Neural crest cell (in vitro differentiated cells): ENCODE measurements at places on chromosomes 16 and 17. TPM values are rescaled to one million over a fixed set of nuclear protein-coding genes. Genes with fewer than 3 reads are reported as not detected.

GRCh38 chr16:22264786-22265185 is 32.4 kb upstream of the POLR3E start:
- no peak for DNase-seq

- DNase-seq: no peak
Observed at GRCh38 chr17:40436636-40437035, 6.6 kb upstream of the IGFBP4 start.

GRCh38 chr17:29575511-29576213 is 7.2 kb downstream of the TP53I13 start:
- no peak for DNase-seq

DNA sequence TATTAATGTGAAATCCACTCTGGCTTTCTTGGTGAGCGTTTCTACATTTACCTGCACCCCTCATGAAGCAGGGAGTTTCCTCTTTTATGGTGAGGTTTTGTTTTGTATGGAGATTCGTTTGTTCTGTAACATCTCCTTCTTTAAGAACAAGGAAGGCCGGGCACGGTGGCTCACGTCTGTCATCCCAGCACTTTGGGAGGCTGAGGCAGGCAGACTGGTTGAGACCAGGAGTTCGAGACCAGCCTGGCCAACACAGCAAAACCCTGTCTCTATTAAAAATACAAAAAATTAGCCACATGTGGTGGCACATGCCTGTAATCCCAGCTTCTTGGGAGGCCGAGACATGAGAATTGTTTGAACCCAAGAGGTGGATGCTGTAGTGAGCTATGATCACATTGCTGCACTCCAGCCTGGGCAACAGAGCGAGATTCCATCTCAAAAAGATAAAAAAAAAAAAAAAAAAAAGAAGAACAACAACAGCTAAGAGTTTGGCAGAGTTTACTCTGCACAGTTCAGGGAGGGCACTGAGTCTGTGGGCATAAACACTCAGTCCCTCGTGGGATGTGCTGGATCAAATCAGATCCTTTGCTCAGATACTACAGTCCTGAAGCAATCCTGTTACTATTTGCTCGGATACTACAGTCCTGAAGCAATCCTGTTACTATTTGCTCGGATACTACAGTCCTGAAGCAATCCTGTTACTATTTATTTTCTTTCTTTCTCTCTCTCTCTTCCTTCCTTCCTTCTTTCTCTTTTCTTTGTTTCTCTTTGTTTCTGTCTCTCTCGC is 28.9 kb downstream of the ADCY9 start:
- no peak for DNase-seq

The CFAP20 gene
- total RNA-seq: 72.1 and 73.1 TPM in 2 replicates

DNA sequence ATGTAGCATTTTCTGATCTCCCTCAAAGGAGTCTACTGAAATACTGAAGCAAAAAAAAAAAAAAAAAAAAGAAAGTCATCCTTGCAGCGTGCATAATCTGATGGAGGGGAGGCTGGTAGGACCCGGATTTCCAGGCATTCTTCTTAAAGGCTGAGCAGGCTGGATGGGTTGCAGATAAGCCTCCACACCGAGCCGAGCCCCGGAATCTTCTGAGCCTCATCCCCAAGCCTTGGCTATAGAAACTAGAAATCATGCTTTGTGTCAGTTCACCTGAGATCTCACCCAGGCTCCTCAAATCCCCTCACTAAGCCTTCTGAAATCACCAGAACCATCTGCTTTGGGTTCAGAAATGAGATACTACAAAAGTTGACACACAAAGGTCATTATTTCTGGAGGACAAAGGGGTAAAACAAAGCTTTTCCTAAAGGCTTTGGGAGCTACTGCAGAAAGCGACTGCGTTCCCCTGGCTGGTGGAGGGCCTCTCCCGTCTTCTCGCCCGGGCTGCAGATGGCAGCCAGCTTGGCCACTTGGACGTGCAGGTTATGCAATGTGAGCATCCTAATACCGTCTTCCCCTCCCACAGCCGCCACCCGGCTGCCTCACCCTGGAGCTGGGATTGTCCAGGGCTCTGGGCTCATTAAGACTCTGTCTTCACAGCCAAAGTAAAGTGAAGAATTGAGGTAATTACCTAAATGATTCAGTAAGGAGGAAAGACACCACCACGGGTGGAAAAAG is 4.7 kb upstream of the CACNG4 start:
- DNase-seq: no peak

- DNase-seq: no peak
Observed at GRCh38 chr16:11359370-11359769, 14.1 kb downstream of the RMI2 start.

DNA sequence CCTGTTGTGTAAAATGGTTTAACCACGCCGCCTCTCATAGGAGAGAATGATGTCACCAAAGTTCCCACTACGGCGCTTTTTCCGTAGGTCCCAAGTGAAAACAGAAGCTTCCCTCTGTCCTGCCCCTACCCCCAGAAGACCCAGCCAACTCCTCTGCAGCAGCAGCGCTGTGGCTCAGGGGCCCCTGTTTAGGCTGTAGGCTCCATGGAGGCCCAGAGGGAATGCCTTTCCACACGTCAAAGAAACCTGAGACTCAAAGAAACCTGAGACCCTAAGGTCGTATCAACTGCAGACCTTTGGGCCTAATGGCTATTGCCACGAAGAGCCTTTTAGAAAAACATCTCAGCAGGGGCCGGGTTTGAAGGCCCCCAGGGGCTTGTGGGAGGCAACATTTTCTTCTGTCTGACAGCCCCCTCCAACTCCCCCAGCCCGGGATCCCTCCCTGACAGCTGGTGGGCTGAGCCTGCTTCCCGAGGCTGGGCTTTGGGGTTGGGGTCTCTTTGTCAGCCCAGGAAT is 43.1 kb upstream of the MEAK7 start:
- DNase-seq: peak; percentile 36

The KRTAP9-8 gene
- total RNA-seq: not detected in 2 replicates

GRCh38 chr16:50381679-50382440 is 13.1 kb upstream of the BRD7 start:
- DNase-seq: no peak

GRCh38 chr17:78717431-78717980 is 64.6 kb downstream of the CYTH1 start:
- DNase-seq: no peak

The SLC13A2 gene
- not detected in 2 replicates for total RNA-seq

GRCh38 chr16:22296225-22297113 is 740 bp upstream of the POLR3E start:
- DNase-seq: no peak

The ASGR1 gene
- total RNA-seq: 9.6 and 11.2 TPM in 2 replicates

The SDR42E2 gene
- not detected in 2 replicates for total RNA-seq

The ZG16 gene
- total RNA-seq: not detected in 2 replicates

GRCh38 chr17:6421700-6422604 is 13.0 kb downstream of the AIPL1 start:
- peak; percentile 95 for DNase-seq

GRCh38 chr17:51739245-51739886 is 419.1 kb downstream of the CA10 start:
- DNase-seq: no peak

The FOXN1 gene
- not detected in 2 replicates for total RNA-seq

DNA sequence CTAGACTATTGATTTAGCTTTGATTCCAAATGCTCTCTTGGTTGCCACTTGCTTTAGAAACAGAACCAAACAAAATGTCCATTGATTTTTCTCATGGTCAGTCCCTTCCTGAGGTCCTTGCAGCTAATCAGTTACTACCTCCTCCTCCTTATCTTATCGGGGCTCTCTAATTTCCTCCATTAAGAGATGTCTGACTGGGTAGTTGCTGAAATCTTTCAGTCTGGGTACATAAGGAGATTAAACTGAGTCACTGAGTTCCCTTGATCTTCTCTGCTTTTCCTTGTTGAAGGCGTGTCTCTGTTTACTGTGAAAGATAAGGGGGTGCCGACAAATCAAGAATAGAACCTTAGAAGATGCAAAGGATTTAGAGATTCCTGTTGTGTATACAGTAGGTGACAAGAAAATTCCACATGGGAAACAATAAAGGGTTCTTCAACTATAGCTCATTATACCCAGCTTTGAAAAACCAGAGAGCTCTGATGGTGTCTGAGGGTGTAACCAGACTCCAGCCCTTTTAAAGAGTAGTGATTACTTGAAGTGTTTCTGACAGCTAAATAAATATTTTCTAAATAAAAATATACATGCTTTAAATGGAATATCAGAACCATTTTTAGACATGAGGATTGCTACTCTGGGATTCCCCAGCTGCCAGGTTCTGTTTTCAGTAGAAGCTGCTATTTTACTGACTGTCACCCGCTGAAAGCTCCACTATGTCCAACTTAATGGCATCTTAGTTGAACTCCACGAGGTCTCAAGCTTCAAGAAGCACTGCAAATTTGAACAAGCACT is 791.3 kb upstream of the SOX9 start:
- no peak for DNase-seq

- DNase-seq: no peak
Observed at GRCh38 chr17:75557075-75557851, 30.3 kb upstream of the MYO15B start.

GRCh38 chr17:13544765-13545164 is 57.0 kb downstream of the HS3ST3A1 start:
- no peak for DNase-seq

The BIRC5 gene
- total RNA-seq: 123 and 134 TPM in 2 replicates

The KRTAP9-7 gene
- total RNA-seq: not detected in 2 replicates

The OSBPL7 gene
- 14.3 and 14.6 TPM in 2 replicates for total RNA-seq

The SPOP gene
- total RNA-seq: 51.9 and 60.3 TPM in 2 replicates
